ENCODE measurements at places on chromosomes 5 and 9. TPM values are rescaled to one million over a fixed set of nuclear protein-coding genes. Genes with fewer than 3 reads are reported as not detected.

The ECM2 gene
- not detected for total RNA-seq

The CARD9 gene
- total RNA-seq = not detected

- DNase-seq = no peak
These were observed 16.7 kb downstream of the SLC28A3 start for GRCh38 chr9:84323858-84324257.

- DNase-seq = no peak
These were observed 73.2 kb upstream of the STXBP1 start for GRCh38 chr9:127538849-127539258.

- no peak for DNase-seq
These were observed 204.2 kb upstream of the KLF4 start for GRCh38 chr9:107693625-107694326.

- no peak for DNase-seq
These were observed 62.1 kb upstream of the FANCC start for GRCh38 chr9:95379630-95380029.

GRCh38 chr9:70205366-70206020 lies 53.3 kb upstream of the SMC5 start:
- no peak for DNase-seq

The NR6A1 gene
- total RNA-seq = 302 TPM

- no peak for DNase-seq
These were observed 171.8 kb upstream of the RAI14 start for GRCh38 chr5:34484216-34484920.

DNA sequence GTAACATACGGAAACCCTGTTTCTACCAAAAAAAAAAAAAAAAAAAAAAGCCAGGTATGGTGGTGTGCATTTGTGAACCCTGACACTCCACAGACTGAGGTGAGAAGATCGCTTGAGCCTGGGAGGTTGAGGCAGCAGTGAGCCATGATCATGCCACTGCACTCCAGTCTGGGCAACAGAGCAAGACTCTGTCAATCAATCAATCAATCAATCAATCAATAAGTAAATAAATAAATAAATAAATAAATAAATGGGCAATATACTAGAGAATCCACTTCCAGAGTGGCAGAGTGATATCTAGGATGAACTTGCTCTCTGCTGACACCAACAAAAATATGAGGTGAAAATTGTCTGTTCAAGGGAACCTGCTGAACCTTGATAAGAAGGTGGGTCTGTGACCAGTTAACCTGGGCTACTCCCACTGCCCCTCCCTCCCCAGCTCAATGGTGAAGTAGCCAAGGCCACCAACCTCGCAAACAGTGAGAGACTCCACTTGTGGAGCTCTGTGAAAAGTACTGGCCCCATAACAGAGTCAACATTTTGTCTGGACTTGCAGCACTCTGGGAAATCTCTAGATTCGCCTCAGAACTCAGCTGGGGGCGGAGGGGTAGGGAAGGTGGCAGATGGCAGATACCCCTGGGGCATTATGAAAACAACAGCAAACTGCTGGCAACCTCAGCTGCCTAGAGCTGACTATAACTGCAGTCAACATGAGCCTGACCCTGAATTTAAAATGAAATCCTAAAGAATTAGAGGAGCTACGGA lies 163.7 kb downstream of the ROR2 start:
- DNase-seq = no peak

DNA sequence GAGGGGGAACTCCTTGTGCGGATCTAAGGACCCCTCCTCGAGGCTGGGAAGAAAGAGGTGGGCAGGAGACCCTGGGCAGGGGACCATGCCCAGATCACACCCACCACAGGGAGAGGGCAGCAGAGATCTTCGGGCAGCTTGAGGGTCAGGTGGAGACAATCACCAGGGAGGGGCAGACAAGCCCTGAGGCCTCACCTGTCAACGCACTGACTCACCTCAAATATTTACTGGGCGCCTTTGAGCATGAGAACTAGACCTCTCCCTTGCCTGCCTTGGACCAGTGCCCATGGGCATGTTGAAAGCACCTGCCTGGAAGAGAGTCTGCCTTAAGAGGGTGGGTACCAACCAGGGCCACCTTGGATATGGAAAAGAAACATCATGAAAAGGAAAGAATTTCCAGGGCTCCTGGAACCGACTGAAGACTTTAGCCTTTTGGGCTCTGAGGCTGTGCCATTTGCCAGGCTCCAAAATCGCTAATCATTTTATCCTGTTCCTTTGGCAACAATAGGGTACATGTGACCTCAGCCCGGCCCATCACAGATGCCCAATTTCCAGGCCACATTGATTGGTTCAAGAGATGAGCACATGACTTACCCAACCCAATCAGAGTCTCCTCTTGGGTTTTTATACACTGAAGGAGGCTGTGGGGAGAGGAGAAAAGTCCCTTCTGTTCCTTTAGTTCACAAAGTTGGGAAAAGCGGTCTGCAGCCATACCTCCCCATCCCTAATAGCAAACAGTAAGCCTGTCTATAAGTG lies 10.4 kb upstream of the SPINK4 start:
- no peak for DNase-seq

The TMEM267 gene
- 15.3 TPM for total RNA-seq

The FREM1 gene
- 1.1 TPM for total RNA-seq

DNA sequence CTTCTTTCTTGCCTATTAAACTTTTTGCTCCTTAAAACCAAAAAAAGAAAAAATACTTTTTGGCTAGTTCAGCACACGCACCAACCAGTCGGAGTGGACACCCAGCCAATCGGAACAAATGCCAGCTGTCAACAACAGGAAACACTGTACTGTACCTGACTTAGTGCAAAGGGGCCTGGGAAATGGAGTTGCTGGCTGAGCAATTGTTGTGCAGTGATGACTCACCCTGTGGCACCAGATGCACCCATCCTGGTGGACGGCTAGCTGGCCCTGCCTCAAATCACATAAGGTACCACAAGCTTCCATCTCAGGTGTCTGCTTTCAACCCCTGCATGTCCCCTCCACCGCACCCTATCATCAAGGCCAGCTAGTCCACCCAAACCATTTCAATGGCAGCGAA lies 20.9 kb downstream of the FOXE1 start:
- no peak for DNase-seq

GRCh38 chr5:172528440-172528839 lies 74.1 kb upstream of the SH3PXD2B start:
- DNase-seq = no peak

DNA sequence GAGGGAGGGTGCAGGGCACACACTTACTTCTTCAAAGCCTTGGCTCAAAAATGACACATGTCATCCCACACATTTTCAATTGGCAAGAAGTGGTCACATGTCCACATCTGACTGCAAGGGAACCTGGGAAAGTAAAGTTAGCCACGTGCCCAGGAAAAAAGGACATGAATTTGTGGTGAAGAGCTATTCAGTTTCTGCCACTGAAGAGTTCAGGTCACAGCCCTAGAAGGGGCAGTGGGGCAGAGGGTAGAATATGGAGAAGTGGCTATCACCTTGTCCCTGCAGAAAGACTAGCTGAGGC lies 1.9 kb upstream of the RGS14 start:
- DNase-seq = no peak

DNA sequence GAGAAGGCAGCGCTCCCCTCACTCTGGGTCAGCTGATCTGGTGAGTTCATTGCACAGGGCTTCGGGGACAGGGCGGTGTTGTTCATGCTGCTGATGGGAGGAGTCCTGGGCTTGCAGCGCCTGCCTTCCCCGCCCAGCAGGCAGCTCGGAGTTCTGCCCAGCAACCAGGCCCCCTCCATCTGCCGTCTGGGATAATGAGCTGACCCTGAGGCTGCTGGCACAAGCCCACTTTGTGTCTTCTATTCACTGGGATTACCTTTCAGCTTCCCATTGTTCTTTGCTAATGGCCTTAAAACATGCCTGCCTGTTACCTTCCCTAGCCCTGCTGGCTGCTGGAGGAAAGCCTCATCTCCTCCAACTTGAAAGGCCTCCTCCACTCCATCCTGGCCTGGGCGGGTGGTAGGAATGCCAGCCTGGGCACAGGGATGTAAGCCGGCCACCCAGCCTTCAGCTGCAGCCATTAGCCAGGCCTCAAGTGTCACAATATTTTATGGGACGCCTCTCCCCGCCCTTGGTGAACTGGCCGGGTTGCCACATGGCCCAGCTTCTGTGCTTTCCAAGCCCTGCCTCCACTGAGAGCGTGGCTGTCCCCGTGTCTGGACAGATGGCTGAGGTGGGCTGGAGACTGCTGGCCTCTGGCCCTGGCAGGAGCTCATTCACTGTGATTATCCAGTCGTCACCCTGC lies 70.4 kb downstream of the GADD45G start:
- peak; percentile 89 for DNase-seq

The PCDHB3 gene
- total RNA-seq = 6.7 TPM

GRCh38 chr9:134445000-134445399 lies 118.7 kb downstream of the RXRA start:
- DNase-seq = no peak

DNA sequence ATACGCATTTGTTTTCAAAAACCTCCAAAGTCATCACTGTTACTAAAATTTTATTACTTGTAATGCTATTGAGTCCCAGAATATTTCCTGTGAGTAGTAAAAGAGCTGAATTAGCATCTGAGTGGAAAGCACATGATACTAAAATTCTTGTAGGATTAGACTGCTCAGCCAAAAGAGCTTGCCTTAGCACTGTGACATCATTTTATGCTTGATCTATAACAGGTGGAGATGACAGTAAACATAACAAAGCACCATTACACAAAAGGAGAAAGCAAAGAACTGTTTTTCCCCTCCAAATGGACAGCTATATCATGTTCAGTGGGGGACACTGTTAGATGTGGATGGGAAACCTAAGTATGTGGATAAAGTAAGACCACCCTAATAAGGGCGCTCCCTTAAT lies 5.8 kb upstream of the JAK2 start:
- DNase-seq = no peak

- no peak for DNase-seq
These were observed 10.9 kb downstream of the RAPGEF1 start for GRCh38 chr9:131728961-131729360.

The ETF1 gene
- 116 TPM for total RNA-seq

GRCh38 chr5:77498952-77499351 lies 6.8 kb upstream of the WDR41 start:
- DNase-seq = no peak

The OLFM1 gene
- total RNA-seq = 4.0 TPM

GRCh38 chr5:83523929-83524328 lies 52.4 kb downstream of the VCAN start:
- DNase-seq = no peak

DNA sequence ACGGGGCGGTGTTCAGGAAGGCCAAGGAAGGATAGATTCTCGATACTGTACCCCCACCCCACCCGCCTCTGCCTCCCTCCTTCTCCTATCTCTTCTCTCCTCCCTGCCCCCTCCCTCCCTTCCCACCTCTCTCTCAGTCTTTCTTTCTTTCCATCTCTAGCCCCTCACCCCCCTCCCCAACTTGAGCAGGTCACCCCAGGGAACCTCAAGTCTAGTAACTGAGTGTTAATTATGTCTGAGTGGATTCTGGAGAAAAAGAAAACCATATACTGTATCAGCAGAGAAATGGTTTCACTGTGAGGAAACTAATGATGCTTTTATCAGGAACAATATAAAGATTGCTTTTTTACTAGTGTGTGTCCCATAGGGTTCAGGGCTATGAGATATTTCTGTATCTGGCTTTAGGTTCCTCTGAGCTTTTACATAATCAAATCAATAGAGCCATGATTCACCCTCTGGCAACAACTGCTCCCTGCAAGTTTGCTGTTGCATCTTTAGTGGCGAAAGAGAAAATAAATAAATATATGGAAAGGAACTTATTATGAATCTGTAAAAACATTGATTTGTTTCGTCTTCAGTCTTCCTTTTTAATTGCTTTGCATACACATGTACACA lies 639.7 kb downstream of the CCDC171 start:
- no peak for DNase-seq

- DNase-seq = no peak
These were observed 17.2 kb downstream of the KDM3B start for GRCh38 chr5:138369706-138370105.

Measured in neural progenitor cell (in vitro differentiated cells).